ENCODE measurements at places on chromosomes 11 and 22.

- no peak for DNase-seq
These were observed 9.1 kb upstream of the OR10D3 start for GRCh38 chr11:124174001-124174583.

DNA sequence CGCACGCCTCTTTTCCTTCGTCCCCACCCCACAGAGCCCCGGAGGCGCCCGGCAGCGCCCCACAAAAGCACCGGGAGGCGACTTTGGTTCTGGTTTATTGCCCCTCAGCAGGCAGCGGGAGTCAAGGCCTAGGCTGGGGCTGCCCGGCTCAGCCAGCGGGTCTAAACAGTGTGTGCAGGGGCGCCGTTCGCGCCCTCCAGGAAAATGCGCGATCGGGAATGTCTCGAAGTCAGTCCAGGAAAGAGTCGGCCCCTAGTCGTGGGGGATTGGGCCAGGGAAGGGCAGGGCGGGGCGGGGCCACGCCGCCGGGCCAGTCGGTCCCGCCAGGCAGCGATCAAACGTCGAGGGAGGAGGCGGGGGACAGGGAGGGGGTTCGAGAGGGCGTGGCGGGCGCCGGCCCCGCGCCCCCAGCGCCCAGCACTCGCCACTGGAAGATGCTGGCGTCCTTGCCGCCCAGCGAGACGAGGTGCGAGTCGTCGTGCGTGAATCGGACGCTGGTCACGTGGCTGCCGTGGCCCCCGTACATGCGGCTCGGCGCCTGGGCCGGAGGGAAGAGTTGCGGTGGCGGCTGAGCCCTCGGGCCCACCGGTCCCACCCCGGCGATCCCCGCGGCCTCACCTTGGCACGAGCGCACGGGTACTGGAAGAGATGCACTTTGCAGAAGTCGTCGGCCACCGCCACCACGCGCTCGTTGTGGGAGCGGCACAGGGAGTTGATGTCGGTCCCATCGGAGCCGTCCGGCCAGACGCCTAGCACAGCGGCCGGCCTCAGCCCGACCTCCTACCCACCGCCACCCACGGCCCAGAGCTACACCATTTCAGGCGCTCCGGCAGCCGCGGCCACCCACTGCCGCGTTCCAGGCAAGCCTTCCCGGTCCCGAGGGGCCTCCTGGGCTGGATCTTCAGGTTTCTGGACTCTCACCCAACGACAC is 741 bp upstream of the MTA2 start:
- peak; percentile 20 for DNase-seq

DNA sequence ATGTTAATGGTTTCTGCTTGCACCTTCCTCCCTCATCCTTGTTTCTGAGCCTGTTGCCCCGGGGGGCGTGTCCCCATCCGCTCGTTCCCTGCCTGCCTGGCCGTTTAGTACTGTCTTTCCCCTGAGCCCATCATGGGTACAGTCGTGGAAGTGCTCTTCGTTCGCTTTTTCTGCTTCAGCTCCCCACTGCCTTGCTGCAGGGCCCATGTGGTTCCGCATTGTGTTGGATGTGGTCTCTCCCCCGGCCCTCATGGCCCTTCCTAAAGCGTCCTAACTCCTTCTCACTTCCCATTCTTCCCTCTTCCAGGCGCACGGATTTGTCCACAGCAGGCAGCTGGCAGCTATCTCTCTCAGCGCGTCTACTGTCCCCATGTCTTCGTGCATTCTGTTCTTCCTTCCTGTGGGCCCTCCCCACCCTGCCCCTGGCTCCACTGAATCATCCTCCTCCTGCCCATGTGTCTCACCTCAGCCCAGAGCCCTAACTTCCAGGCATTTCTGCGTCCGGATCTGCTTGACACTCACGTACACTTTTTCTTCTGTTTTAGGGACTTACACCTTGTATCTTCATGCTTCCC is 98.1 kb downstream of the ZBTB16 start:
- no peak for DNase-seq

DNA sequence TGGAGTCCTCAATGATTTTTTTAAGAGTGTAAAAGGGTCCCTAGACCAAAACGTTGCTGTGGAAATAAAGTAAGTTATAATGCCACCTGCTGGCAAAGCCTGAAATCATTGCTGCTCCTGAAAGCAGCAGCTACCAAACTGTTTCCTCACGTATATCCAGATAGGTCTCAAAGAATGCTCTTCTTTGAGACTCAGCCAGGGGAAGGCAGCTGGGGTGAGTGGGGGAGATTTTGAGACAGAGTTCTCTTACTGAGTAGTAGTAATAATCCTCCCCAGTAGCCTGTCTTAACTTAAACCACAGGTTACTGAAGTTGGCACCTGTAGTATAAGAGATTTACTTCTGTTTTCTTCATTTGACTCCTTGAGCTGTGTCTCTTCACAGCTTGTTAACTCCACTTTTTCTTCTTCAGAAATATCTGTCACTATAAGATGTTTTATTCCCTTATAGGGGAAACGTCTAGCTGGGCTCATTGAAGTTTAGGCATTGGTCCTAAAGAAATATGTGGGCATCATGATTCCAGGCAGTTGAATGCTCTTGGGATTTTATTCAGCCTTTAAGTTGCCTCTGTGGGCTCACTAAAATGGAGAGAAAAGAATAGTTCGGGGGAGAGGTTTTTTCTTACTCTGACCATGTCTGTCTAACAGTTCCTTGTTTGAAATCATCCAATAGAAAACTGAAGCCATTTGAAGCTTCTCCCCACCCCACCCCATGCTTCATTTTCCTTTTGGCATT is 77.9 kb downstream of the BTBD10 start:
- peak; percentile 28 for DNase-seq

- no peak for DNase-seq
These were observed 24.1 kb upstream of the WNT11 start for GRCh38 chr11:76230392-76230791.

GRCh38 chr22:35914665-35915476 is 113.8 kb downstream of the RBFOX2 start:
- no peak for DNase-seq

- no peak for DNase-seq
These were observed 21.6 kb downstream of the PPARA start for GRCh38 chr22:46171940-46172339.

GRCh38 chr11:1920909-1921573 is 1.5 kb downstream of the TNNT3 start:
- no peak for DNase-seq

DNA sequence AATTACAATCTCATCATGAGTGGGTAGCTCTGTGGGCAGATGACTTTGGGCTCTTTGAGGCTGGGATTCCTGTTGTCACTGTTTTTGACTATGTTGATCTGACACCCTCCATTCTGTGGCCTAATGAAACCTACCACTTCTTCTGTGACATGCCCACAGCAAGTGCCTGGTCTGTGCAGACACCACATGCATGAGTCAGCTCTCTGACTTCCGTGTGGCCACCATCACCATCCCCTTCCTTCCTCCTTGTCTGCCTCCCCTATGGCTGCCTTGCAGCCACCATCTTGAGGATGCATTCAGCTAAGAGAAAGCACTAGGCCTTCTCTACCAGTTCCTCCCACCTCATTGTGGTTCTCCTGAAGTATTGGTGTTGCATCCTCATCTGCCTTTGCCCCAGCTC is 15.3 kb upstream of the OR10V1 start:
- no peak for DNase-seq

DNA sequence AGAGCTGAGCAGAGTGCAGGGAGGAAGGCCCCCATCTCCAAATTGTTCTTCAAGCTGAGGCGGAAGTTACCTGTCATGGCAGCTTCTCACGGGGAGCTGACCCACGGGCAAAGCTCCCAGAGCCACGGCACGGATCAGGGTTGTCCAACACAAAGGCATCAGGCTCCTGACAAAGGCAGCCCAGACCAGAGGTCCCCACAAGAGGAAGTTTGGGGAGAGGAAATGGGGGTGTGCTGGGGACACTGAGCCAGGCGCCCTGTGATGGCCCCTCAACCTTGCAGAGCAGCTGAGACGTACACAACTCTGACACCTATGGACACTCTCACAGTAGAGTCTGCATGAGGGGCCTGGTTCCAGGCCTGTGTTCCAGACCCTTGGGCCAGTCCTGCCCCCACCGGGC is 95.6 kb downstream of the CTTN start:
- DNase-seq, result no peak

DNA sequence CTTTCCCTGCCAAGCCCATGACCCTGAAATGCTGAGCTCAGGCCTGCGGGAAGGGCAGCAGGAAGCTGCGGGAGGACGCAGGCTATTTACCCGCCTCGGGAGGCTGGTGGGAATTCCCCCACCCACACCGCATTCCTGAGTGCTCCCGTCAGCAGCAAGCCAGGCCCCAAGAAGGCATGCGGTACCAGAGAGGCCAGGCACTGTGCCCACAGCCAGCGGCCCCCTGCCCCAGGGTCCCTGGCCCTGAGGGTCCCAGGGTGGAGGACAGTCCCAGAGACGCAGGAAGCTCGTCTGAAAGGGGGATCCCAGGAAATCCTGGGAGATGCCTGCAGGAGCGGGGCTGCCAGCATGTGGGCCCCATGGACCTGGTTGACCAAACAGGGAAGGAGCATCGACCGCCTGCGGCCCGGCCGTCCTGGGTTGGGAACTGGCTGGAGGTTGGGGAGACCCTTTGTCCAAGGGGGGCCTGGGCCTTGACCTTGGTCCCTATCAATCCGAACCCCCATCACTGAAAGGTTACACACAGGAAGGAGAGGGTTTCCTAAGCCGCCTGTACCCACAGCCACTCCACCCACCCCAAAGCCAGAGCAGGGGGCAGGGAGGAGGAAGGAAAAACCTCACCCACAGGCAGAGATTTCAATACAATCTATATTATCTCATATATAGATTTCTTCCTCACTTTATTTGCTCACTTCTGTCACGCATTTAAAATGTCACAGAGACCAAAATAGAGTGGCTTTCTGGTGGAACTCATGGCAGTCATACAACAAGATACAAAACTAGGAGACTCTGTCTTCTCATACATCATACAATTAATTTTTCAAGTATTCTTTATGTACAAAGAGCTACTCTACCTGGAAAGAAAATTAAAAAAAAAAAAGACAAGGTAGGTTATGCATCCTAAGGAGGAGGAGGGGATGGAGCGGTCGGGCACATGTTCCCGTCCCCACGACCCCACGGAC is 17.1 kb downstream of the MAFF start:
- DNase-seq, result no peak

DNA sequence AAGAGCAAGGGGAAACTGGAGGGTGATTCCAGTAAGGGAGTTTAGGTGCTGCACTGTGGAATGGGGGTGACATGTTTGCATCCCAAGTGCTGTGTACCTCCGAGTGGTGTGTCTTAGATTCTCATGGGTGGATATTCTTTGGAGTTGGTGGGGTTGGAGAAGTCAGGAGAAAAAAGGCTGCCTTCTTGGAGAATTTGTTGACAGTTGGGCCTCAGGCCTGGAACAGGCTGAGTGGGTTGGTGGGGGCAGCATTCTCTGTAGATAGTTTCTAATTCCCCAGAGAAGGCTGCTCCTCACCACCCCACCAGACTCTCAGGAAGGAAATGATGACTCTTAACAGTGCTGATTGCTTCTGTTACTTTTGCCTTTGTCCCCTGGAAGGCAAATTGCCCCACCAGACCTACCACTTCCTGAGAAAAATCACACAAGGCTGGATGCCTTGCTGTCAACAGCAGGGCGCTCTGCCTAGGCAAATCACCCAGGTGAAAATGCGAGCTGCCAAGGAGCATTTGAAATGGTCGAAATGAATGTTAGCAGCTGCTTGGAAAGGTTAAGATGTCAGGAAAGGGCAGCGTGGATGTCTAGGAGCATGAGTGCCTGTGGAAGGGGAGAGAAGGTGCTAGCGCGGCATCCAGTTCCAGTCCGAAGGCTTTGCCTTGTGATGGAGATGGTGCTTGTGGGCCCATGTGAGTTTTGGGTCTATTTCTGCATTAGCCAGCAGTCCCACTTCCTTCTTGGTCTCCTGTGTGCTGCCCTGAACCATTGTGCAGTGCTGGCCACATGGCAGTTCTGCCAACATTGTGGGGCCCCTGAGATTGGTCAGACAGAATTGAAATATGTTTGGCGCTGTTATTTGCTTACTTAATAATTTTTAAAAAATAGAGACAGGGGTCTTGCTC is 29.7 kb upstream of the SORL1-AS1 start:
- DNase-seq, result peak; percentile 76

GRCh38 chr22:23752750-23753149 is 1.5 kb downstream of the VPREB3 start:
- DNase-seq, result no peak

DNA sequence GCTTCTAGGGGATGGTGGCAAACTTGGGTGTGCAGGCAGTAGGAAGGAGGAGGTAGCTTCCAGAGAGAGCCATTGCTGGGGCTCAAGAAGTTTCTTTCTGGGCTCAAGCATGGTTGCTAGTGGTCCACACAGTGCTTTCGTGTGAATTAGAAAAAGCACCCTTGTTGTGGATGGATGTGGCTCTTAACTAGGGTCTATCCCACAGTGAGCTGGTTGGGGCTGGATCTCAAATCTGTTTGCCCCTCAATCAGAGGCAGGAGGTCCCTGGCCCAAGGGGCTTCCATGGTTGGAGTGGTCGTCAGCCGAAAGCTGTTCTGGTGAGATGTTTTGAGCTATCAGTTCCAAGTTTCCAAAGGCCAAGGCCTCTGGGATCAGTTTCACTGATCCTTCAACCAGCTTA is 35.0 kb downstream of the ZBTB16 start:
- DNase-seq, result no peak

DNA sequence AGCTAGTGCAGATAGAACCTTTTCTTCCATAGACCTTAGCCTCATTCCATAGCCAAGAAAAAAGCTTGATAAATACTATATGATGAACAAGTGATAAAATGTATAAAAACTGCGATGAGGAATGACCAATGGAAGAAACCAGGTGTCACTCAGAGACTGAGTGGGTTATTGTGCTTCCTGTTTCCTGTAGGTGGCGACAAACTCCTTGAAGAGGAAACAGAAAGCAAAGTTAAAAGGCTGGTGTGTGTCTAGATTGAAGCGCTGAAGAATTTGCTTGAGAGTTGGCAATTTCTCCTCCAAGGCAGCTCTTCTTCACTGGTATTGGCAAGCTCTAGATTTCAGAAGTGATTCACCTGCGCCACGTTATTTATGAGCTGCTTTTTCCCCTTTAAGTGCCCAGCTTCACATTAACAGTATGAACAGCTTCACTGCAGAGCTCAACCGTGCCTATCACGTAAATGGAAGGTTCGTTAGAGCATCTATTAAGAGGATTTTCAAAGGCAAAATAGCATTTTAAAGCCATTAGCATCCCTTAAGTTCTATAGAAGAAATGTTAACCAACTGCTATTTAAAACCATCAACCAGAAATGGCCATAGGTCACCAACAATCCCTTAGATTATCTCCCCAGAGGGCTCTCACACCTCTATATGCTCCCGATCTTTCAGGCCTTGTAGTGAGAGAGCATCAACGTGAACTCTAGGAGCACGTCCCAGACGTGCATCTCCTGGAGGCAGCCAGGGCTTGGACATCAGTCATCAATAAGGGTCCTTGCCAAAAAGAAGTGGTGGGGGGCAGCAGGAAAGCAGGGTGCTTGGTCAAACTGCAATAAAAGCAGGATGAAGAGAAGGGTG is 179.4 kb downstream of the CADM1 start:
- peak; percentile 35 for DNase-seq

- DNase-seq, result no peak
These were observed 997 bp downstream of the UBE2L3 start for GRCh38 chr22:21568347-21569075.

- DNase-seq, result no peak
These were observed 9.8 kb upstream of the NUCB2 start for GRCh38 chr11:17266781-17267180.

- DNase-seq, result no peak
These were observed 546.8 kb downstream of the BUD13 start for GRCh38 chr11:116225784-116226585.
